ENCODE measurements at places on chromosomes 5 and 9.

DNA sequence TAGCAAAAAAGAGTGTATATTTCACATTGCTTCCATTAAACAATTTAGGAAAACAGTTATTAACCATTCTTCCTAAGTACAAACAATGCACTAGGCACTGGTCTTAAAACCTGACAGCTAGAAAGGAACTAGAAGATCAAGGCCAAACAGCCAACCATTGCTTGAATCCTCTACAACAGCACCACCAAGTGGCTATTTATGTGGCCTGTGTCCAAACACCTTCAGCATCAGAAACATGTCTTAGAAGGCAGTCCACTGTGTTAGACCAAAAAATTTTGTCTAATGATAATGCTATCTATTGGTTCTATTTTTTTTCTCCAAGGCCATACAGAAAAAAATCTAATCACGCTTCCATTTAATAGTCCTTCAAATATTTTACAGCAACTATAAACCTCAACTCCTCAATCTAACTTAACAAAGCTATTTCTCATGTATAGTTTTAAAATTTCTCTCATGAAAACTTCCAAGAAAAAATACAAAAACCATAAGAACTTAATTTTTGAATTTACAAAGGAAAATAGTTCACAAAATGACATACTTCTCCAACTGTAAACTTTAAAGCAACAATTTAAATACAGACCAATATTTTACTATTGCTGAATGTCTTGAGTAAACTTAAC lies 36.1 kb downstream of the CAAP1 start:
- DNase-seq: peak; percentile 17

DNA sequence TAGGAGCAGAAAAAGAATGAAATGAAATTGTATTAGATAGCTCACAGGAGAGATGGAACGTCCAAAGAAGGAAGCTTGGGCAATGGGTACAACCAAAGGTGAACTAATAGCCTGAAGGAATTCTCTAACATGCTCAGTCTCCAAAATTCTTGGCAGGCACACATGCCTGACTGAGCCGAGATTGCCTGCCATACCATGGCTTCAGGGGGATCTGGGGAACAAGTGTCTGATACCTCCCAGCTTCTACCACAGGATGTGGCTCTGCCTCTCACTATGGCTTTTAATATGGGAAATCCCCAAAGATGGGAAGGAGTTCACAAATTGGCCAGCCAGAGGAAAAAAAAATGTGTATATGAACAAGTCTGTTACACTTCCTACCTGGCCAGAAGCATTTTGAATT lies 3.6 kb upstream of the PALM2AKAP2 start:
- DNase-seq: no peak

- DNase-seq: no peak
Observed at GRCh38 chr5:393846-394275, 49.1 kb upstream of the EXOC3 start.

DNA sequence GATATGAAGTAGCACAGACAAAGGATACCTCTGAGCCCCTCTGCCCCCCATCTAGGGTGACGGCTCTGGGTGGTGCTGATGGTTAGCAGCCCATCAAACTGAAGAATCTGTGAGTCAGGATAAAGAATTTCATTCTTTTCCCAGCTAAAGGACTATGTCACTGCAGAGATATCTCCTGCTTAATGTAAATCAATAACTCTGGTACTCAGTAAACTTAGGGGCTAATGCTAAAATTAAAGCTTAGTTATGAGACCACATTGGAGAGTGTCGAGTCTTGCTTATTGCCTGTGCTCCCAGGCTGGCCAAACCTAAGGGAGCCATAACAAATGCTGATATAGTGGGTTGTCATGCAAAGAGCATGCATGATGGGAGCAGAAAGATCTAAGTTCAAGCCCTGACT lies 25.6 kb upstream of the ACTBL2 start:
- no peak for DNase-seq

DNA sequence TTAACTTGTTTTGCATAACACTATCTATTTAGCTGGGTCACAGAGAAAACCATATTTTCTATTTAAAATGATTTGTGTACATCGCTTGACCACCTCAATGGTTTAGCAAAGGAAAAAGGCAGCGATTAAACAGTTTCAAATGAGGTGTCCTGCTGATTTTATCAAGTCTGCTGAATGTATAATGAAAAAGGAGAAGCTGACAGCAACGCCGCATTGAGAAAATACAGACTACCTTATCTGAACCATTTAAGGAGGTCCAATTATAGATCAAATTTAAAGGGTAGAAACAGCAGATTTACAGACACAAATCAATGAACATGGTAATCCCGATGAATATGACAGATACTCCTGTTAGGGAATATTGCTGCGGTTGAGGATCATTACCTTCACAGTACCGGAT lies 29.6 kb downstream of the PSMB7 start:
- no peak for DNase-seq

GRCh38 chr5:548256-548655 lies 24.0 kb upstream of the SLC9A3 start:
- no peak for DNase-seq
